Nephron progenitor cell (in vitro differentiated cells): ENCODE measurements at places on chromosomes 1 and 21.

- peak; percentile 79 for DNase-seq
Measured at GRCh38 chr1:151993734-151994496, at the start of gene S100A10. S100A10 (minus strand) TSS chr1:151993859; CDS start chr1:151986230, 7,629 bp downstream.

- no peak for DNase-seq
Measured at GRCh38 chr1:83822208-83822607, 176.7 kb downstream of the TTLL7 start.

DNA sequence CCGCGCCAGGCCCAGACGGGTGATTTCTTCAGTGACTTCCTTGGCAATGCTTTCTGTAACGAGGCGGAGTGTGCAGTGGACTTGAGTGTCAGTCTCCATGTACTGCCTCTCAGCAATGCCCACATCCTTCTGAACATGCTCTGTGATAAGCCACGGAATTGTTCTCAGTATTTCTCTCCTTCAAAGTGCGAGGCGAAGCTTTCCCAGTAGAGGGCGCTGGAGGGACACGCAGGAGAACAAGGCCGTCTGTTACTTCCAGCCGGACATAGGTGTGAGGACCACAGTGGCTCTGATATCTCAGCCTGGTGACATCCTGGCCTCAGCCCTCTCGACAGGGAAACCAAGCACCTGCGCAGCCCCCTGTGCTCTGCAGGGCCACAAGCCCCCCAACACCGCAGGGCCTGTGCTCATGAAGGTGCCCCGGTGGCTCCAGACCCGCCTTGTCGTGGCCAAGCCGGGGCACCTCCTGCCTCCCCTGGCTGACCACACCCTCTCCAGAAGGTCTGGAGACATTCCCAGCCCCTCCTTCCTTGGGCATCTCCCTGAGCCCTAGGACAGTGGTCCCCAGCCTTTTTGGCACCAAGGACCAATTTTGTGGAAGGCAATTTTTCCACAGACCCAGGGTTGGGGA lies 46.1 kb upstream of the BACE2 start:
- peak; percentile 84 for DNase-seq

DNA sequence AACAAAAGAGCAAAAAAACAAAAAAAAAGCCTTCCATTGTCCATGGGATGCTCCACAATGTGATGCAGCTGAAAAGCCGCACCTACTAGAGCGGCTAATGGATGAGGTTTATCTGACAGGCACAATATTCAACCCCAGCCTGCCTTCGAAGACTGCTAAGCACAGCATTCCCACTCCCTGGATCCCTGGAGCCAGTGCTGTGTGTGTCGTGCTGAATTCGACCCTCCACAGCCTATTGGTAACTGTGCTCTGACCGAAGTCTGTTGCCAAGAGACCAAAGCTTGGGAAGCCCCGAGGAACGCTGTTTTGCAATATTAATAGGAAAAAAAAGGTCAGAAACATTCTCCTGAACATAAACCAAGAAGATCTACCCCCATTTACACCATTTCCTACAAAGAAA lies 57.2 kb upstream of the PUM1 start:
- no peak for DNase-seq

DNA sequence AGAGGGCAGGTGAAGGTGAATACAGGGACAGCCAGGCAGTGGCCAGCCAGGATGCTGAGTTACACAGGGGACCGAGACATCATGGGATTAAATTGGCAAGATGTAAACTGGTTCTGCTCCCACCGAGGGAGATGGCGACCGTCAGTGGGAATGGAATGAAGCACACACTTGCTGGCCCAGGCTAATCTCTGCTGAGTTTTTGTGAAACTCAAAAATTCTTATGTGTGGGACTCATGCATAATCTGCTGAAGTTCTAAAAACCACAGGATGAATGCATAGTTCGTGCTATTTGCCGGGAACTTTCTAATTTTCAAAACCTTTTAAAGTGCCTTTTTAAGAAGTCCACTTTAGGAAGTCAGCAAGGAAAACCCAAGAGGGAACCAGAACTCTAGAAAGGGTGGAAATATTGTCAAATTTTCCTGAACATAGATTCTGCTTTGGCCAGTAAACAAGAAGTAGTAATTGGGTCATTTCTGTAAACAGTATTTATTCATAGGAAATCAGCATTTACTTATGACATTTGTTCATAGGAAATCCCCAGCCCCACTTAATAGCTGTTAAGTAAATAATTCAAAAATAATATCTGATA lies 85.4 kb upstream of the ROR1 start:
- no peak for DNase-seq

GRCh38 chr1:231385416-231385748 lies 36.7 kb downstream of the EGLN1 start:
- DNase-seq: no peak

DNA sequence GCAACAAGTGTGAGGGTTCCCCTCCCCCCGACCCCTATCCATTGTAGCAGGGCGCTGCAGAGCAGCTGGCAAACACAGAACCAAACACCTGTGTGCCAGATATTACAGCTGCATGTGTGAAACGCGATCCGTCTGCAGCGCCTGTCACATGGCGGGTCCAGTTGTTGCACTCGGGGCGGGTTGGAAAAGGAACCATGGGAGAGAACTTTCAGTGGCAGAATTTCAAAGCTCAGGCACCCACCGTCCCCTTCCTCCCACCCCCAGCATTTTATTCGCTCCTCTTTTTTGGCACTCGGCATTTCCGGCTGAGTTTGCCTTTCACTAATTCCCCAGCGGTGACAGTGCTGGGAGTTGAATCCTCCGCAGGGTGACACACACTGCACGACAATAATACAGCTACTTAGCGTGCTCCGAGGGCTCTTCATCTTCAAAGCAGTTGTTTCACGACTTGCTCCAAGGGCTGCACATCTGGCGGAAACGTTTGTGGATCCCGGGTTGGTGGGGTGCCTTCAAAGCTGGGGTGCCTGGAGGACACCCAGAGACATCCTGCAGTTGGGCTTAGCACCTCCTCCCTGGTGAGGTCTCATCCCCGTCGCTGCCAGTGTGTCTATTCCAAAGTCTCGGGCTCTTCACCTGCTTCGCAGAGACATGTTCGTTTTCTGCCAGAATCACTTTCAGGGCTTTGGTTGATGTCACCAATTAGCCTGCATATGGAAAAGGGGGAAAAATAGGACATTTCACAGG lies 180.7 kb downstream of the ZBTB18 start:
- peak; percentile 27 for DNase-seq

DNA sequence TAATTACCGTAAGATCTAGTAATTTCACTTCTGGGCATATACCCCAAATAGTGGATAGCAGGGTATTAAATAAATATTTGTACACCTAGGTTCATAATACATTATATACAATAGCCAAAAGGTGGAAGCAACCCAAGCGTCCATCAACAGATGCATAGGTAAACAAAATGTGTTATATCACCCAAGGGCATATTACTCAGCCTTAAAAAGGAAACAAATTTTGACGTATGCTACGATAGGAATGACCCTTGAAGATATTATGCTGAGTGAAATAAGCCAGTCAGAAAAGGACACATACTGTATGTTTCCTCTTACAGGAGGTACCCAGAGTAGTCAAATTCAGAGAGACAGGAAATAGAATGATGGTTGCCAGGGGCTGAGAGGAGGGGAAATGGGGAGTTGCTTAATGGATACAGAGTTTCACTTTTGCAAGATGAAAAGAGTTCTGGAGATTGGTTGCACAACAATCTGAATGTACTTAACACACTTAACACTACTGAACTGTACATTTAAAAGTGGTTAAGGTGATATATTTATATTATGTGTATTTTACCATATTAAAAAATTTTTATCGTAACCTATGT lies 36.6 kb upstream of the KCTD3 start:
- no peak for DNase-seq

- no peak for DNase-seq
Measured at GRCh38 chr1:212688341-212689047, 11.1 kb downstream of the BATF3 start.

GRCh38 chr1:162899422-162900146 lies 38.6 kb upstream of the CCDC190 start:
- no peak for DNase-seq

DNA sequence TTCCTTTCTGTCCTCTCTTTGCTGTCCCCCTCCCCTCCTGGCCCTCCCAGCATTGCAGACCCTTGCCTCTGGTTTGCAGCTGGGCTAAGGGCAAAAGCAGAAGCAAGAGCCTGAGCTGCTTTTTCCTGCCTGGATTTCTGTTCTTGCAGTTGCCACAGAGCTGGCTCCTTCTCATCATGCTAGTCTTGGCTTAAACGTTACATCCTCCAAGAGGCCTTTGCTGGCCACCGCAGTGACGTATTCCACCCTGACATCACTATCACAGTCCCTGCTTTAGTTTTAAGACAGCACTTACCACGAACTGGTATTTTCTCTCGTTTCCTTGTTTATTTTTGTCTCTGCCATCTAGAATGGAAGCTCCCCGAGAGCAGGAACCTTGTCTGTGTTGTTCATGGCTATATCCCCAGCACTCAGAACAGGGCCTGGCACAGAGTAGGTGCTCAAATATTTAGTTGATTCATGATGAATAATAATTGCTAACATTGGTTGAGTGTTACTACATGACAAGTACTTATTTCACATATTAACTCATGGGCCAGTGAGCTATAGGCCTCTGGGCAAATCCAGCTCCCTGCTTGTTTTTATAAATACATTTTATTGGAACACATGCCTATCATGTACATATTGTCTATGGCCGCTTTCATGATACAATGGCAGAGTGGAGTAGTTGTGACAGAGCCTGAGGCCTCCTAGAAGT lies 13.2 kb upstream of the CSF1 start:
- DNase-seq: no peak

DNA sequence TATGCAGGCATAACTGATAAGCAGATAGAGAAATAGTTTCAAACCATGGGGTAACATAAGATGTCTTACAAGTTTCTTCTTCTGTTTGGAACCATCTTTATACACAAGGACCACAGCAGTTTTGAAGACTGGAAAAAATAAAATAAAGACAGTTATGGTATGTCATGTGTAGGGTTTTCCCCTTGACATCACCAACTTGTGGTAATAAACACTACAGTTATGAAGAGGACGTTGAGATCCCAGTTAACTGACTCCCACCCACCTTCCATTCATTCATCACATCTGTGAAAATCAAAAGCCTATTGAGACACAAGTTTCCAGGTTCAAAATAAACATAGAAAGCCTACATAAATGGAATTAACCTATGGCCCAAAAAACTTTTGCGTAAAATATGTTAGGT lies 92.5 kb upstream of the KRTAP19-8 start:
- no peak for DNase-seq

GRCh38 chr1:12230549-12231275 lies 882 bp downstream of the VPS13D start:
- DNase-seq: peak; percentile 48

GRCh38 chr1:209403921-209404320 lies 179.6 kb upstream of the CAMK1G start:
- DNase-seq: no peak

DNA sequence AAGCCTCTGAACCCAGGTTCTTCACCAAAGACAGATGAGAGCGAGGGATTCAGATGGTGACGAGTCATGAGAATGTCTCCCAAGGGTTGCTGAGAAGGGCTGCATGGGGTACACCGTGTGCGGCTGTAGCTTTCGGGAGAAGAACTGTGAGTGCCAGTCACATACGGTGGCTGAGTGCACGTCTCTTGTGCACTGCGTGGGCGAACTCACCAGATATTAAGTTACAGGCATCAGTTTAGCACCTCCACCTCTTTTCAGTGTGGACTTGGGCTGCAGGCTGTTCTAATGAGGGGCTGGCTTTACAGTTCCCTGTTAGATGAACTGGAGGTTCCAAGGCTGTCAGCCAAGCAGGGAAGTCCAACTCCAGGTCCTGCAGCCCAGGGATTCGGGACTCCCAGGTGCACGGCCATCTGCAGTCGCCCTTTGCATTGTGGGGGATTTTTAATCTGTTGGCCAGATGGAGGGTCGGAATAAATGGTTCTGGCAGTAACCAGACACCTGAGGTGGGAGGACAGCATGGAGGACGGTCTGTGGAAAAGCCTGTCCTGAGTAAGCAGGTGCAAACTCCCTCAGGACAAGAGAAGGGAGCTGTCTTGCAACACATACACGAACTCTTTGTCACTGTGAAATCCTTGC lies 26.5 kb upstream of the AVPR1B start:
- DNase-seq: no peak

DNA sequence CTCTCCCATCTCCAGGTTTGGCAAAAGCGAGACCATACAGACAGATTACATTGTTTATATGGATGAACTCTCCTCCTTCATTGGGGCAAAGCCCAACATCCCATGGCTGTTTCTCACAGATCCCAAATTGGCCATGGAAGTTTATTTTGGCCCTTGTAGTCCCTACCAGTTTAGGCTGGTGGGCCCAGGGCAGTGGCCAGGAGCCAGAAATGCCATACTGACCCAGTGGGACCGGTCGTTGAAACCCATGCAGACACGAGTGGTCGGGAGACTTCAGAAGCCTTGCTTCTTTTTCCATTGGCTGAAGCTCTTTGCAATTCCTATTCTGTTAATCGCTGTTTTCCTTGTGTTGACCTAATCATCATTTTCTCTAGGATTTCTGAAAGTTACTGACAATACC lies 26.4 kb downstream of the FMO3 start:
- DNase-seq: no peak

DNA sequence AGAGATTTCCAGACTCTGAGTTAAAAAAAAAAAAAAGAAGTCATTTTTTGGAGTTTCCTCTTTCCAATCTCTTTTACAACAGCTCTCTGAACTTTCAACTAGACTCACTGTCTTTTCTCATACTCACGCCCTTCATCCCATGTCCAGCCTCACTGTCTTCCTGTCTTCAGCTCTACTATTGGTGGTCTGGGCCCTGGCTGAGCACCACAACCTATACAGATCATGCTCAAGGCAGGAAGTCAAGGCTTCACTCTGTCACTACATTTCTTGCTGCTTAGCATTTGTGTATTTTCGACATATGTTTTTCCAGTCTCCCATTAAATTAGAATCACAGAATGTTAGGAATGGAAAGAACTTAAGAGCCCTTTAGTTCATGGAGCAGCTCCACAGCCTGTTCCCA lies 106.4 kb upstream of the PPP2R5A start:
- DNase-seq: no peak

DNA sequence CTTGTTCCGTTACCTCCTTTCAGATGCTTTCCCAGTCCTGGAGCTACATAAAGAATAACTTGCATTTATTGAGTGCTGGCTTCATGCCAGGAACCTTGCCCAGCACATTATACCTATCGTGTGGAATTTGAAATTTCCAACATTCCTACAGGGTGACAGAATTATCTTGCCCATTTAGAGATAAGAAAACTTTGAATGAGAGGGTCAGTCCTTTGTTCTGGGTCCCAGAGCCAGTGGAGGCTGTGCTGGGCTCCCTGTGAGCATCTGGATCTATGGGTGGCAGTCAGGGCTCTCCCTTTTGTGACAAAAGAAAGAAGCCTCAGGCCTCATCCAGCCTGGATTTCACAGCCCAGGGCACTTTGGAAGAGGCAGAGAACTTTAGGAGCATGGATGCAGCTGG lies 3.2 kb downstream of the GSTM4 start:
- DNase-seq: no peak

DNA sequence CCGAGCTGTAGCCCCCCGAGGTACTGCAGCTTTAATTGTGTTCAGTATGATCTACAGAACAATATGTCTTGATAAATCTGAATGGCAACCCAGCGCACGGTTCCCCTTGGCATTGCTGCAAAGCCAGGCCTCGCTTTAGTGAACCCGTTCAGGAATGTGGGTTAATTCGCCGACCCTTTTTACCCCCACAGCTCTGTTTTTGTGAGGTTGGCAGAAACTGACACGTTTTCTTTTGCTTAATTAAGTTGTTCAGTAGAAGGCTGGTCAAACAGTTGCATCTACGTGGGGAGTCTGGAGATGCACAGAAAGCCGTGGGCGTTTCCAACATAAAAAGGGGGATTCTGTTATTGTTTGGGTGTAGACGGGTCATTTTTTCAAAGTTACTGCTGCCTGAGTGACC lies 43.2 kb downstream of the OLIG1 start:
- no peak for DNase-seq

- no peak for DNase-seq
Measured at GRCh38 chr1:150477320-150477719, 9.9 kb upstream of the TARS2 start.
